HFFc6 (cell line): ENCODE measurements at places on chromosomes 12 and 14. TPM values are rescaled to one million over a fixed set of nuclear protein-coding genes. Genes with fewer than 3 reads are reported as not detected.
A peak's percentile ranks its signal among the peaks of the same experiment; 100 is the strongest.

DNA sequence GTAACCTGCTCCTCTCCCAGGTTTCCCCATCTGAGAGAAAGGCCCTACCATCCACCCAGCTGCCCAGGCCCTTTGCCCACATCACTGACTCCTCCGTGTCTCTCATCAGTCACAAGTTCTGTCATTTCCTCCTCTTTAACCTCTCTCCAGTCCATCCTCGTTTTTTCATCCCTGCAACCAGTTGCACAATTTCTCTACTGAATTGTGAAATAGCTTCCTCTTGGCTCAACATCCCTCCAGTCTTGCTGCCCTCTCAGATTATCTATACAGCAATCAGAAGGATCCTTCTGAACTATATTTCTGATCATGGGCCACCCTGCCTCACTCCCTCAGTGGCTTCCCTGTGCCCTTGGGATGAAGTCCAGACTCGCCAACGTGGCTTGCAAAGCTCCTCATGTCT lies 6.8 kb downstream of the FAM161B start:
- DNase-seq = peak; percentile 67

GRCh38 chr14:99282261-99283050 lies 10.5 kb upstream of the BCL11B start:
- DNase-seq = no peak

GRCh38 chr12:31687101-31687527 lies 27.6 kb downstream of the ETFBKMT start:
- DNase-seq = no peak

- DNase-seq = peak; percentile 53
These were observed 71.2 kb downstream of the SAMD4A start for GRCh38 chr14:54638135-54638446.

GRCh38 chr12:94783343-94783742 lies 133.0 kb upstream of the TMCC3 start:
- no peak for DNase-seq

- peak; percentile 2 for DNase-seq
These were observed 6.3 kb upstream of the OR4E2 start for GRCh38 chr14:21647380-21647779.

GRCh38 chr14:91732859-91733477 lies 1.1 kb upstream of the CATSPERB start:
- no peak for DNase-seq

DNA sequence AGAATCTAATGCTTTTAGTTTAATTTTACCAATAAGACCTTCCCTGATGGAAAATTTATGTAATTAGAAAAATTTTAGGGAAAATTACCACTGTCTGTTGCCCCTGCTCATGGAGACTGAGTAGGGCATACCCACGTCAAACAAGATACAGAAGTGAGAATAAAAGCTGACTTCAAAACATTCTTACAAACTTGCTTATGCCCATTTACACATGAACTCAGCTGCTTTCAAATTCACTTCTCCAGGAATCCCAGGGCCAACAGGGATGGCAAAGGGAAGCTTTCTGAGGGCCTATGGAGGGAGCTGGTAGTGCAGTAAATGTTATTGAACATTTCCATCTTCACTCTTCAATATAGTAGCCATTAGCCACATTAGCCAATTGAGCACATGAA lies 4.8 kb upstream of the NINJ2 start:
- no peak for DNase-seq

DNA sequence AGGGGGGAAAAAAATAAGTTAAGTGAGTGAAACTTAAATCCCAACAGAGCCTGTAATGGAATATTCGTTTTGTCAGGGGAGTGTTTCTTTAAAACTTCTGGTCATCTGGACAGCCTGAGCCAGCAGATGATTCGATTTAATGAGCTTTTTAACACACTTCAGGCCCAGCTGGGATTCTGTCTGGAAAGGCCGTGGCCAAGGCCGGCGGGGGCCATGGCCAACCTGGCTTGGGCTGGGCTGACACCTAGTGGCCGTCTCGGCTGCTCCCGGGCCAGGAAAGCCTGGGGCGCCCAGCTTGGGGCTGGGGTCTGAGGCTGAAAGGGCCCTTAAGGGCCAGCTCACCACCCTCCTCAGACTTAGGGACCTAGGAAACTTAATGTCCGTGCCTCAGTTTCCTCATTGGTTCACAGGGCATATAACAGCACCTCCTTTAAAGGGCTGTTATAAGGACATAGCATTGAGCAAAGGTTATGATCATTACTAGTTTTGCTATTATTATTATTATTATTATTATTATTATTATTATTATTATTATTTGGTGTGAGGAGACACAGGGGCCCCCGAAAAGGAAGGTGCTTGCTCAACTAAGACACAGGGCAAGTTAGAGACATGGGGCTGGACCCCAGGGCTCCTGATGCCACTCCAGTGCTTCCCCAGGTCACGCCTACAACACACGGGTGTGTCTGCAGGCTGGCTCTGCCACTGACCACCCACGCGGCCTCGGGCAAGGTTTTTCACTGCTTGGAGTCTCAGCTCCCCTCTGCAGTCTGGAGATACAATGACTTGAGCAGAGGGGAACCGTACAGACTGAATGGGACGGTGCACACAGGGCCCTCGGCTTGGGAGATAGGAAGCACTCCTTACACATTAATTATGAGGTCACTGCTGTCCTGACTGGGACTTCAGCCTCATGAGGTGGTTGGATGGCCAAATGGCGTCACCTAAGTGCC lies 84.0 kb downstream of the SYNE3 start:
- no peak for DNase-seq

DNA sequence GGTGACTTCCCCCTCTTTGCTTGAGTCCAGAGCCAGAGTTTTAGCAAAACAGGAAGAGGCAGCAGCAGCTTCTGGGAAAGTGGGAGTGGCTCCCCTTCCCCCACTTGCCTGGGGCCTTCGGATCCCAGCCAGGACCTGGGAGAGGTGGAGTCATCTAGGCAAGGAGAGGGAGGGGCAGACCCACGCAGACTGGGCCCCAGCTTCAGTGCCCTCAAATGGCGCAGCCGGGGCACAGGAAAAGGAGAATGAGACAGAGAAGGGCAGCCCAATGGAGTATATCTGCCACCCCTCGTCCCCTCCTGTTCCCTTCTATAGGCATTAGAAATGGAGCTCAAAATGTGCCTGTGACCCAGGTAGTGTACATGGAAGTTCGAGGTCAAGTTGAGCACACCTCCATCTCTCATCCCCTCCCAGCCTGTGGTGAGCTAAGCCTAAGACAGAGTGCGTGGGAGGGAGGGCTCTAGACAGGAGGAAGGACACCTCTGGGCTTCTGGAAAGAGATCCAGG lies 9.3 kb upstream of the HDAC7 start:
- peak; percentile 68 for DNase-seq

- DNase-seq = no peak
These were observed 105.2 kb downstream of the FGD4 start for GRCh38 chr12:32504591-32504990.

DNA sequence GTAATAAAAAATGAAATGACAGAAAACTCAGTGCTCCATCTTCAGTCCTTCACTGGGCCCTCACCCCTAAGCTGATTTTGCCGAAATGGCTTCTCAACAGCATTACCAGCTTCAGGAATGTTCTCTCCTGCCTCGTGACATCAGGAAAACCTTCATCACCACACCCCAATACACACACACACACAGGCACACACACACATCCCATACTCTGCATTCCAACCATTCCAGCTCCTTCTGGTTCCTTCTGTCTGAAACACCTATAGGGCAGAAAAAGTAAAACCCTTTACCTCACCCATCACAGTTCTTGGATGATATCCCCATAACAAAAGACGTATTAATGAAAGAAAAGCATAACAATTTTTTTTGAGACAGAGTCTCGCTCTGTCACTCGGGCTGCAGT lies 75.9 kb downstream of the CCDC60 start:
- DNase-seq = no peak

Gene TAS2R30
- total RNA-seq = 0.30 to 0.46 TPM (median 0.40 TPM) in 3 replicates

Gene TAS2R10
- not detected in 3 replicates for total RNA-seq

Gene TSPAN8
- total RNA-seq = not detected in 3 replicates

Gene GSG1
- 0.80 and 0.97 TPM in 2 replicates for total RNA-seq

Gene VDR
- total RNA-seq = 8.9 to 15.1 TPM (median 13.4 TPM) in 3 replicates

Gene SLC39A5
- not detected in 3 replicates for total RNA-seq

Gene HOXC10
- 2.2 TPM in 1 of 3 replicates, not detected in the others for total RNA-seq

Gene MAP3K9
- 0.21 to 0.33 TPM (median 0.26 TPM) in 3 replicates for total RNA-seq
